ENCODE measurements at places on chromosomes 12 and 14.

DNA sequence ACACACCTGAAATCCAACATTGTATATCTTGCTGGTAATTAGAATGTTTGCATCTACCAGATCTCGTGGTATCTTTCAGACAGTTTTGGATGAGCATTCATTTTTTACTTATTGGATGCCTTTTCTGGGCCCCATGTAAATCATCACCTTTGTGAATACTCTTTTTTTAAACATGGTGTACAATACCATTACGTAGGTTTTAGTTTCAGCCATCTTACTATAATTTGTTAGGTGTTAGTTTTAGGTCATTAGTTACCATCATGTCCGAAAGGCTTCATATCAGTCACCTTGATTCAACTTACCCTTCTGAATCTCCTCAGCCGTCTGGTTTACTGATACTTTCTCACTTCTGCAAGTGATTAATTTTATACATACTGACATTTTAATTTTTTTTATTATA is 5.3 kb downstream of the EIF2S1 start:
- no peak for DNase-seq

DNA sequence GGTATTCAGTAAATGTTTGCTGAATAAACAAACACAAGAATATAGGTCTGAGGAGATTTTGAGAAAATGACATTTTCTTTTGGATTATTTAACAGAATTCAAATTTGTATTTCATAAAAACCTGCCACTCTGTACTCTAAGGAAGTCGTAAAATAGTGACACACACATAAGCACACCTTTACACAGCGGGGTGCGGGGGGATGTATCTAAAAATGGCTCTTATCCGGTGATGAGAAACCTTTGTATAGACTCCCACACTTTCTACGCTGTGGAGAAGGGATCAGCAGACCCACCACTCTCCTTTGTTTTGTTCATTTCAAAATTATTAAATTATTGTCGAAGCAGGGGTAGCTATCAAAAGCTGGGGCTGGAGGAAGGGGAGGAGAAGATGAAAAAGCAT is 58.0 kb downstream of the PEBP1 start:
- DNase-seq, result no peak

DNA sequence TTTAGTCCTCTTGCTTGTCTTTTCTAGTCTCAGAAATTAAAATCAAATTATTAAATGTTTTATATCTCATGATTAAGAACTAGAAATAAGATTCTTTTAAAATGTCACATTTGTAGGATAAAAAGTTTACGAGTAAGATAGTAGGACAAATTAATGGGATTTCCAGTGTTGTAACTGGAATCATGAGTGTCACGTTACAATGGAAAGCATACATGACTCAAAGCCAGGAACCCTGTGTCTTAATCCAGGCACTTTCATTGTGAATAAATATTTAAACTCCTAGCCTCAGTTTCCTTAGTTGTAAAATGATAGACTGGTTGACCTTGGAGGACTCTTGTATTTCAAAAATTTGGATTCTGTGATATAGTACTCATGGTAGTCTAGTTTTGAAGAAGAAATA is 84.9 kb downstream of the MIA2 start:
- no peak for DNase-seq

DNA sequence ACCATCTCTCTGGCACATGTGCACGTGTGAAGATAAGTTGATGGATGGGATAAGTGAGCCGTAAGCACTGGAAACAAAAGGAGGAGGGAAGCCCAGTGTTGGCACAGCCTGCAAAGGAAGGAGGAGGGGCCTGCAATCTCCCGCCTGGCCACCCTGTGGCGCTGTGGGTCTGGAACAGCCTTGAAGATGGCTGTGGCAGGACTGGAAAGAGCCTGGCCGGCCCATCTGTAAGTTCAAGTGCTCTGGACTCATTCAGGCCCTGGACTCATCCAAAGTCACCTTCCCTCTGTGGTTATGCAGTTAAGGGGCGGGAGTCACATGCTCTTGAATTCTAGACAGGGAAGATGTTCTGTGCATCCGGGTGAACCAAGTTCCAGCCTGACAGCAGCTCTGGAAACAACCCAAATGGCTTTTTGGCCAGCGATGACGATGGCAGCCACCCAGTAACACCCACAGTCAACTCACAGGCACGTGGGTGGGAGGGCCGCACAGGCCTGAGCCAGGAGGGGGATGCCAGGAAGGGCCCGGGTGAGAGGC is 50.4 kb downstream of the CHGA start:
- peak; percentile 33 for DNase-seq

GRCh38 chr14:103130017-103130764 is 6.9 kb downstream of the TNFAIP2 start:
- DNase-seq, result no peak

All from bronchial epithelial cell (primary cell).